ENCODE measurements at places on chromosomes 5 and 9. TPM values are rescaled to one million over a fixed set of nuclear protein-coding genes. Genes with fewer than 3 reads are reported as not detected.

DNA sequence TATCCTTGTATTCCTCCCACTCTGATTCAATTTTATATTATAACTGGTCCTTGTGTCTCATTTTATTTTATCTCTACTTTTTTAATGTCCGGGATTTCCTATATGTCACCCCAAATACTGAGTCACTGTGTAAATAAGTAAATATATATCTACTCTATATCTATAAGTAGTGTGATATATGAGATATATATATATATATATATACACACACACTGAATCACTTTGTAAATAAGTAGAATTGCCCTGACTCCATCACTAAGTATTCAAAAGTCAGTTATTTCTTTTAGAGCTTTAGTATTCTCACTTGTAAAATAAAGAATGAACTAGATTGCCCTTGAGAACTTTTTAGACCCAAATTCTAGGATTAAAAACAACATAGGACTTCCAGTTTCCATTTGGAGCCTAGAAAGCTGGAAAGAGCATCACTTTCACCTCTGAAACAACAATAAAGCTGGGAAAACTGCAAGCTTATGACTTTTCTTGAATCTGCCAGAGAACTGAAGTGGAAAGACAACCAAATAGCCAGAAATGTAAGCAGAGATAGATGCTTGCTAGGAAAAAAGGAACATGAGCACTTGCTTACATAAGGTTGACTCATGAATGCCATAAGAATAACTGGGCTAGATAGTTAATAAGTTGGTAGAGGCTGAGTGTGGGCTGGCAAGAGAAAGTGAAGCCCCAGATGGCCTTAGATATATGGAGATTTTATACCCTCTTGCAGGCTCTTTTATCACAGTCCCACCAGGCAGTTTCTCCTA lies 171.1 kb upstream of the TLX3 start:
- DNase-seq, result no peak

DNA sequence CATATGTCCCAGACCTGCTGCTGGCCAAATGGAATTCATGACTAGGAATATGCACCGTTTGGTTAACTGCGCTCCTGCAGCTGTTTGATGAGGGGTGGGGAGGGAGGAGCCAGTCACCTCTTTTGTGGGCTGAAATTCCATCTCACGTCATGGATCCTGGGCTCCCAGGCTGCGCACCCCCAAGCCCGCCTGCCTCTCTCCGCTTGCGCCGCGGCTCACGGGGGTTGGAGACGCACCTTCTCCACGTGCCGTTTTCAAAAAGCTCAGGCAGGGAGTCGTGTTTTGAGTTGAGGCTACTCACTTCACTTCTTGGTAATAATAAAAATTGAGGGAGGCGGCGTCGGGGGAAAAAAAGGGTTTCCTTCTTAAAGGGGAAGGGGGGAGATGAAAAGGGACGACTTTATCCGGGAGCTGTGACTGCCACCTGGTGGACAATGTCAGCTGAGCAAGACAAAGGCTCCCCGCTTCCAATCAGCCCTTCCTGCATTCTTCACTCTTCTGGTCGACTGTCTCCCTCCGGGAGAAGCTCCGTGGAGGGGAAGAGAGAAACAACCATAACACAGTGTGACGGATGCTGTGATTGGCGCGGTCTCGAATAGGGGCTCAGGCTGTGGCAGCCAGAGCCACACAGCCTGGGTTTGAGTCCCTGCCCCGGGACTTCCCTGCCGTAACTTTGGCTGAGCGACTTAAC lies 15.9 kb upstream of the C5orf47 start:
- peak; percentile 90 for DNase-seq

GRCh38 chr5:67100301-67100700 lies 96.3 kb downstream of the CD180 start:
- DNase-seq, result no peak

DNA sequence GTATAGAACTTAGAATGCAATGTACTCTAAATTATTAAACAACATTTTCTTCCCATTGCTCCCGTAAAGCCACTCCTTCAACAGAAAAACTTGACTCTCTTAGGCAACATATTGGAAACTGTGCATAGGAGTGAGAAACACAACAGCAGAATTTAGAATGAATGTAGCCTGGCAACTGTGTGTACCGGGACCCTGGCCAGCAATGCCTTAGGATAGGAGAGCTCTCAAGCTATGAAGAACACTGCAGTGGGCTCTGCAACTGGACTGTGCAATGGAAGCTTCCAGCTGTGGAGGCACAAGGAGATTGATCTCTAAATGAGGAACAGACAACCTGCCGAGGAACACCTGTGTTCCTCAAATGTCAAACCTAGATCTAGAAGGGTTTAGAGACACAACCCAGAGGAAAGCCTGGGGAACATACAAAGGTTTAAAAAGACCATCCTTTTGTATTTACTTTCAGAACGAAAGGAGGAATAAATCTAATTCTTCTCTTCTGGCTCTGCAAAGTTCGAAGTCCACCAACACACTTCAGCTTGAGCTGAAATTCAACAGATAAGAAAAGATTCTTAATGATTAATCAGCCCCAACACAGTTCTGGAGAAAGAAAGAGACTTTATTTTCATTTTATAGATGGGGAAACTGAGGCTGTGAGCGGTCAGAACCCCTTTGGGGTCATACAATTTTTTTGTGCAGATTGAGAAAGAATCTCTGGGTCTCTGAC lies 51.5 kb upstream of the ARL15 start:
- no peak for DNase-seq

DNA sequence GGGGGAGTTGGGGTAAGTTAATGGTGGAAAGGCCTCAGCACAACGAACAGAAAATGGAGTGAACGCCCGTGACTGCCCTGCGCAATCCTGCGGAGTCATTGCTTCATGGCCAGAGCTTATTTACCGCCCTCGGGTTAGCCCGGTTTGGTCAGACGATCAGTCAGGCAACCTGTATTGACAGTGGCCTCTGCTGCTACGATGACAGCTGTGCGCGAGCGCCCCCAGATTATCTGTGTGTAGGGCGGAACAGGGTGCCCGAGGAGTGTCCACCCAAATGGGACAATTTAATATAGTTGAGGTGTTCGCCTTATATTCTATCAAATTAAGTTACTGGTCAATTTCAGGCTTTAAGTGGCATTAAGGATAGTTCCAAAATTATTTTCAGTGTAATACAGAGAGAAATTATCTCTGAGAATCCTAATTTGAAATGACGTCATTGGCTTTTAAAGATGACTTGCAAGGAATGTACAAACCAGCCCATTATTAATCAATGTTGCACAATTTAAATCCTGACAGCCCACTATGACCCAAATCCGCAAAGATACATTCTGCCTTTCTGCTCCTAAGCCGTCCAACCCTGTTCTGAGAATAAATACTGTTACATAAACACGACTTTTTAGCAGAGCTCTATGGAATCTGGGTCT lies 879 bp upstream of the UBQLN1 start:
- peak; percentile 63 for DNase-seq

GRCh38 chr5:179696603-179697002 lies 2.2 kb upstream of the CANX start:
- no peak for DNase-seq

- no peak for DNase-seq
Observed at GRCh38 chr5:169290895-169291294, 10.0 kb downstream of the SLIT3 start.

DNA sequence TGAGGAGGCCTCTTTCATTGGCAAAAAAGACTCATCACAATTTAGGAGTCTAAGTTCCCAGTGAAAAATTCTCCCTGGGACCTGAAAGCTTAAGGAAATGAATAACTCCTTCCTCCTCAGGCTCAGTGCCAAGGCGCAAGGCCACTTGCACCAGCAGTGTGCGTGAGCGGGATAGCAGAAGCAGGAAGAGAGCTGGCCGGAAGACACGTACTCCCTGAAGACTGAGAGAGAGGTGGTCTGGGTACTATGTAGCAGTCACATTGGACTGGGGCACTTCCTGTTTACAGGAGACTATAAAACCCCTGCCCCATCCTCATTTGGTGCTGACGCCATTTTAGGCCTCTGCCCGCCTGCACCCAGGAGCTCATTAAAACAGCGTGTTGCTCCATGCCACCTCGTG lies 66.3 kb upstream of the IL33 start:
- DNase-seq, result no peak

DNA sequence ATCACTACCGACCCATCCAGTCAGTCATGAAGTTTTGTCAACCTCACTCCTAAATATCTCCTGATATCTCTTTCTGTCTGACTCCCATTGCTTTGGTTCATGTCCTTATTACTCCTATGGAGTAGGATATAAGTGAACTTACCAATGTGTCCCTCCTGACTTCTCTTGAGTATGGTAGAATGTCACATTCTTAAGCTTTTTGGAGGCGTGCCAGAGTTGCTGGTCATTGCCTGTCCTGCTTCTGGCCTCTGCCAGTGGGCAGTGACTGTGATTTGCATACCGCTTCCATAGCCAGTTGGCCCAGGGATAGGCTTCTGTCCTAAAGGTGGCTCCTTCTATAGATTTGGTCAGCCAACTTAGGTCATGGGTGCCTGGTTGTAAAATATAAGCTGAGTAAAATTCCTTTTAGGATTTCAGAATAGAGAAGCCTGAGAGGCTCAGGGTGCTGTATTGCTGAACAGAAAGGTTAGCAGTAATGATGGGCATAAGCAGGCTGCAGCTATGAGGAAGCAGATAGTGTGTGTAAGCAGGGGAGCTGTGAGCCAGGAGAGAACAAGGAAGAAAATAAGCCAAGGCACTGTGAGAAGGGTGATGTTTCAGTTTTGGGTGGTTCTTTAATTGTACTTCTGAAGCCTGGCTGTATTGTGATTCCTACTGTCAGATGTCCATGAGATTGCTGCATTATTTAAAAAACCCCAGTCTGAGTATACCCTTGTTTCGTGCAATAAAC lies 16.1 kb upstream of the MARCHF3 start:
- no peak for DNase-seq

DNA sequence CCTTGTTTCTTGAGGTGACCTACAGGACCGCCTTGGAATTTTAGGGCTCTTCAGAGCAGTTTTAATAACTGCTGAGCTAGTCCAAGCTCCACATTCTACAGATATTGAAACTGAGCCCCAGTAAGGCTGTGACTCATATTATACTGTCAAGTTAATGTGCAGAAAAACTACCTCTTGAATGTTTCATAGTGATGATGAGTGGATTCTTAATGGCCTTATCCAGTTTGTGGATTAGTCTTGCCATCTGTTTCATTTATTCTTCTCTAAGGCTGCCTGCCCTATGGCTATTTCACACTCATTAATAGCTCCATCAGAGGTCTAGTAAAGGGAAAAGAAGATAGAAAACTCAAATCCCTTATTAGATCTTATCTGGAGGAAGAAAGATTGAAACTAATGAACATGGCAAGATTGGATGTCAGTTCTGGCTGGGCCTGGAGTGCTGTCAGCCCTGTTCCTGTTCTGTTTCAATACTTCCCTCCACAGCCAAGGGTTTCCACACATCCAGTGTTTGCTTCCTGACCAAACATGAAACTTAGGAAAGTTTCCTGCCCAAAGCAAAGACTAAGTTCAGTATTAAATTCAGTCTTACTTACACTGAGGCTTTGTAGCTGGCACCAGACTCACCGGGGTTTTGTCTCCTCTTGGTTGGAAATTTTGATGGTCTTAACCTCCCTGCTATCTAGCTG lies 215.6 kb upstream of the DMAC1 start:
- DNase-seq, result no peak

CD14 gene
- 0.64 TPM for total RNA-seq

RNF208 gene
- total RNA-seq, result 0.21 TPM

FGFR4 gene
- total RNA-seq, result 128 TPM

CRB2 gene
- not detected for total RNA-seq
